Neural crest cell (in vitro differentiated cells): ENCODE measurements at places on chromosomes 11 and 22. TPM values are rescaled to one million over a fixed set of nuclear protein-coding genes. Genes with fewer than 3 reads are reported as not detected.

DNA sequence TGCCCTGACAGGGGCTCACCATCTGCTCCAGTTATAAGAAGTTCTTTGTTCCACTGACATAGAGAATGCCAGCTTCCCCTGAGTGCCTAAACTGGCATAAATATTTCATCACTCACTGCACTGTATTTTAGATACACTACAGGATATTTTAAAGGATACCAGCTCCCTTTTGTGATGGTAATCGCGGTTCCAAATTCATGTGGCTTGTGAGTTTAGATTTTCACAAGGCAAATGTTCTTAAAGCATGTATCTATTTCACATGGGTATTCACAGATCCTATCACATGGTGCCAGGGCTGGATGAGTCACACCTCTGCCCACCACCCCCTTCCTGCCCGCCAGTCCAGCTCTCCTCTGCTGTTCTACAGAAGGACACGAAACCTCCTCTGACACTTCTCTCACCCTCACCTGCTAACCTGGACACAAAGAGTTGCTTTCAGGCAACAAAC, 105.5 kb downstream of the KCNC1 start:
- H3K4me3 ChIP-seq: no peak overlapping the region
- H3K36me3 ChIP-seq: no peaks in the 10 kb centered on the region
- no peaks in the 10 kb centered on the region for H3K27me3 ChIP-seq
- no peak overlapping the region for H3K27ac ChIP-seq
- no peaks in the 10 kb centered on the region for H3K4me1 ChIP-seq
- DNase-seq: no peak

- no peak overlapping the region for H3K27ac ChIP-seq
- H3K27me3 ChIP-seq: peaks cover 10% of the 10 kb centered on the region
- no peak for DNase-seq
- H3K4me1 ChIP-seq: no peaks in the 10 kb centered on the region
- no peak overlapping the region for H3K4me3 ChIP-seq
- H3K36me3 ChIP-seq: no peaks in the 10 kb centered on the region
These were observed 42.8 kb downstream of the GLYAT start for GRCh38 chr11:58688789-58689503.

DNA sequence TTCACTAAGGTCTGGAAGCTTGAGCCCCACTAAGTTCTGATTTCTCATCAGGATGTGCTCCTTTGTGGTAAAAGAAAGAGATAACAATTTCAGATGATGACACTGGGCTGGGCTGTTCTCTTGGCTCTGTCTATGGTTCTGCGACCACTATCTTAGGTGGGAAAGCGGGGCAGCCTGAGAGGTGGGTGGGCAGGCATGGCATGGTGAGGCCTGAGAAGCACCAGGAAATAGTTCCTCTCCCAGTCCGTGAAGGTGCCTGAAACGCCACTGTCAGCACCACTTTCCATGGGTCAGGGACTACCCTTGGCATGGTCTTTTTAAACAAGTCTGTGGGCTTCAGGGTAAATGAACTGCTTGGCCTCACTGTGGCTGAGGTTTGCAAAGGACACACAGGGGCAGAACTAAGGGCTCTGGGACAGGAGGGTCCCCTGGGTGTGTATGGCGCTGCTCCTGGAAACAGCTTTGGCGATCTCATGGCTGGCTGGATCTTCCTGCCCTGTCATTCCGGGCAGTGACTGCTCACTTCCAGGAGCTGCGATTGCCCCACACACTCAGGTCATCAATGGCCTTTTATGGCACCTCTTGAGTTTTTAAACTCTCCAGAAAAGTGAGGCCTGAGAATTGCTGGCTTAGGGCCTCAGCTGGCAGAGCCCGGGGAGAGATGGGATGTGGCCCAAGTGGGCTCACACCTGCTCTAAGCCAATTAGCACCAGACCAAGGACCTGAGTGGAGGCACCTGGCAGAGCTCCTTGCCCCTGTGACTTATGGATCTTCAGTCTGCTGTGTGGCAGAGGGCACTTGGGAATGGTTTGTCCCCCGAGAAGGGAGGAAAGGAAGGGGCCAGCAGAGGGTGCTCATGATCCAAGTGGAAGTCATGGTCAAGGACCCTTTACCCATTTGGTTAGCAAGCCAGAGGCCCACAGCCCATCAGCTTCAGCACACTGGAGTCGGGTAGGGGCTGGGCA, 55.6 kb upstream of the LYVE1 start:
- H3K27ac ChIP-seq: no peak overlapping the region
- no peaks in the 10 kb centered on the region for H3K36me3 ChIP-seq
- H3K4me3 ChIP-seq: no peak overlapping the region
- no peaks in the 10 kb centered on the region for H3K27me3 ChIP-seq
- DNase-seq: peak; percentile 22

- H3K36me3 ChIP-seq: no peaks in the 10 kb centered on the region
- no peak overlapping the region for H3K27ac ChIP-seq
- peak overlapping the region; percentile 69 for H3K4me3 ChIP-seq
- H3K27me3 ChIP-seq: no peaks in the 10 kb centered on the region
These were observed 3.4 kb downstream of the CLPB start for GRCh38 chr11:72430741-72431570.

DNA sequence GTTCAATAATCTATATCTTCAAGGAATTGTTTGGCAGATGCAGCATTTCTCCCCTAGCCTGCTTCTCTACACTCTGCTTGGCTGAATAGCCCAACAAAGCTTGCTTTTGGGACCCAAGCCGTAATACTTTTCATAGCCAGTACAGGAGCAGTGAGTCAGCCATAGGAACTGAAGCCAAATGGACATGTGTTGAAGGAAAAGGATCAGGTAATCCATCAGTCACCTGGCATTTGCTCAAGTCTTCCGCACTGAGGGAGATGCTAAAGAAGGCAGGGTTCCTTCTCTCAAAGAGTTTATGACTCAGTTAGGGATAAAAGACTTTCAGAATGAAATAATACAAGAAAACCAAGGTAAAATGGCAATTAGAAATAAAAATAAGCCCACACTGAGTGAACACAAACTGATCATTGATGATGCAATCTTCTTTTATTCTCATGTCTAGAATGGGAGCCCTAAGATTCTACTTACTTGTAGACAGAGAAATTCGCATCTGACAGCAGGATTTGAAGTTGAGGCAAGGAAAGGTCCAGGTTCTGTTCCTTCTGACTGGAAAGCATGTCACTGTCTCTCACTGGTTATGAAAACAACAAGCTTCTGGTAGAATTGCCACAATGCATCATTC, 13.2 kb downstream of the C11orf87 start:
- no peak for DNase-seq
- H3K27me3 ChIP-seq: peaks cover 52% of the 10 kb centered on the region
- H3K36me3 ChIP-seq: no peaks in the 10 kb centered on the region
- no peak overlapping the region for H3K4me3 ChIP-seq
- H3K27ac ChIP-seq: no peak overlapping the region
- H3K4me1 ChIP-seq: no peaks in the 10 kb centered on the region

- peaks cover 4% of the 10 kb centered on the region for H3K27me3 ChIP-seq
- H3K36me3 ChIP-seq: no peaks in the 10 kb centered on the region
- H3K4me1 ChIP-seq: peaks cover 68% of the 10 kb centered on the region
- H3K27ac ChIP-seq: peak within 1 kb of the TSS; percentile 94
- peak; percentile 81 for DNase-seq
These were observed at the start of gene OAF for GRCh38 chr11:120210626-120211521. Gene OAF (plus strand): TSS chr11:120211032. CDS start chr11:120211280, 248 bp downstream.

DNA sequence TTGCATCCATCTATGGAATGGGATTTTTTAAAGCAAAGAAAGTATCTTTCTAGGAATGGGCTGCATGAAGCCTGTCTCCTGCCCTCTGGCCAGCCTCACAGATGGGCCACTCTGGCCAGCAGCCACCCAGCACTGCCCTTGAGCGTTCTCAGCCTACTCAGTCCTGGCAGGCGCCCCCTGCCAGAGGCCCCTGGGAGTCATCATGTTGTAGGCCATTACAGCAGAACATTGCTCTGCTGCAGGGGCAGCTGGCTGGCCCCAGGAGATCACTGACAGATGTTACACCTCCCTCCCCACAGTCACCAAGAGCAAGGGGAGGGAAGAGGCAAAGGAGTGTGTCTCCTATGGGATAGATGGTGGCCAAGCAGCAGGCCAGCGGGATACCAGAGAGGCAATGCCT, 363.7 kb downstream of the NXPE2 start:
- no peak overlapping the region for H3K4me3 ChIP-seq
- no peak for DNase-seq
- H3K4me1 ChIP-seq: peaks cover 4% of the 10 kb centered on the region
- H3K27ac ChIP-seq: no peak overlapping the region
- H3K27me3 ChIP-seq: no peaks in the 10 kb centered on the region

DNA sequence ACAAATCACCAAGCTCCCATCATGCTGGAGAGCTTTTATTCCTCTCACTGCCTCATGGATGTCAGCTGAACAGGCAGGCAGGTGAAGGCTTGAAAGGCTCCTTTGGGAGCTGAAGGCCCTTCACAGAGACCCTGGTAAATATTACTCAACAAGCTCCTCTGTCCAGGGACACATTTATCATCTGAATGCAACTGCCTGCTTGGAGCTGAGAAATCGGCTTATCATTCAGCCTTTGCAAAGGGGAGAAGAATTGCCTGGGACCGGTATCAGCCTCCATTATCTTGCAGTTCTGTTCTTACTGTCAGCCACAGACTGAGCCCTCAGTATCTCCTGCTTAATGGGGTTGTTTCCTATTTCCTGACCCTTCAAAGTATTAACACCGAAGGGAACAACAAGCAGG, 113.8 kb upstream of the PITPNB start:
- peaks cover 52% of the 10 kb centered on the region for H3K4me1 ChIP-seq
- H3K36me3 ChIP-seq: peaks cover 6% of the 10 kb centered on the region
- no peak overlapping the region for H3K4me3 ChIP-seq
- no peak overlapping the region for H3K27ac ChIP-seq
- no peaks in the 10 kb centered on the region for H3K27me3 ChIP-seq
- DNase-seq: no peak

- no peaks in the 10 kb centered on the region for H3K36me3 ChIP-seq
- no peaks in the 10 kb centered on the region for H3K27me3 ChIP-seq
- no peak overlapping the region for H3K4me3 ChIP-seq
- DNase-seq: no peak
- no peak overlapping the region for H3K27ac ChIP-seq
These were observed 44.8 kb downstream of the TENM4 start for GRCh38 chr11:79396001-79396400.

GRCh38 chr11:115311949-115312348, 192.3 kb downstream of the CADM1 start:
- no peak overlapping the region for H3K4me3 ChIP-seq
- H3K36me3 ChIP-seq: peaks cover 2% of the 10 kb centered on the region
- H3K27me3 ChIP-seq: no peaks in the 10 kb centered on the region
- no peak for DNase-seq
- peaks cover 15% of the 10 kb centered on the region for H3K4me1 ChIP-seq

- no peaks in the 10 kb centered on the region for H3K27me3 ChIP-seq
- H3K36me3 ChIP-seq: peaks cover 12% of the 10 kb centered on the region
- peaks cover 43% of the 10 kb centered on the region for H3K4me1 ChIP-seq
- DNase-seq: no peak
- no peak overlapping the region for H3K4me3 ChIP-seq
- H3K27ac ChIP-seq: no peak overlapping the region
These were observed 60.3 kb downstream of the CECR2 start for GRCh38 chr22:17429516-17429915.

GRCh38 chr11:63906585-63906984, 10.4 kb downstream of the RCOR2 start:
- peaks cover 29% of the 10 kb centered on the region for H3K4me1 ChIP-seq
- peak overlapping the region; percentile 69 for H3K4me3 ChIP-seq
- DNase-seq: no peak
- peaks cover 6% of the 10 kb centered on the region for H3K36me3 ChIP-seq

GRCh38 chr22:37139762-37140161, 10.0 kb downstream of the IL2RB start:
- no peak overlapping the region for H3K4me3 ChIP-seq
- no peak overlapping the region for H3K27ac ChIP-seq
- no peaks in the 10 kb centered on the region for H3K4me1 ChIP-seq
- H3K36me3 ChIP-seq: no peaks in the 10 kb centered on the region
- DNase-seq: no peak
- H3K27me3 ChIP-seq: peaks cover 2% of the 10 kb centered on the region

GRCh38 chr11:93648158-93648557, 13.3 kb upstream of the CEP295 start:
- H3K4me3 ChIP-seq: no peak overlapping the region
- no peak overlapping the region for H3K27ac ChIP-seq
- no peak for DNase-seq
- H3K36me3 ChIP-seq: no peaks in the 10 kb centered on the region
- H3K4me1 ChIP-seq: no peaks in the 10 kb centered on the region
- peaks cover 26% of the 10 kb centered on the region for H3K27me3 ChIP-seq

DNA sequence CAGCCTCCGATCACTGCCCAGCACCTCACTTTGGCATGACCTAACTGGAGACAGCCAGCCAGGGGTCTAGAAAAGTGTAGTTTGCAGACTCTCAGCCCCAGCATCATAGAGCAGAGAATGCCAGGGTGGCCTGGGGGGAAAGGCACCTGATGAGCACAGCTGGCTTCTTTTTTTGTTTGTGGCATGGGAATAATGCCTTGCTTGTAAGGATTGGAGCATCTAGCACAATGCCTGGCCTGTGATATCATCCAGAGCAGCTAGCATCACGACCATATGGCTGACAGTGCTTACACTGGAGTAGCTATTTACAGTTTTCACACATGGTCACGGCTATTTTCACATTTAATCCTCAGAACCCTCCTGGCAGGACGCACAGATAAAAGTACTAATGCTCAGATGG, 594.8 kb upstream of the B3GAT1 start:
- no peaks in the 10 kb centered on the region for H3K36me3 ChIP-seq
- H3K27me3 ChIP-seq: no peaks in the 10 kb centered on the region
- H3K4me1 ChIP-seq: peaks cover 28% of the 10 kb centered on the region
- H3K27ac ChIP-seq: no peak overlapping the region
- no peak for DNase-seq

Gene OR5AN1
- not detected in 2 replicates for total RNA-seq

Gene ANGPTL5
- total RNA-seq: not detected in 2 replicates

Gene KRTAP5-7
- total RNA-seq: not detected in 2 replicates

Gene BLID
- total RNA-seq: not detected in 2 replicates
